ENCODE measurements at places on chromosomes 13 and 19.

GRCh38 chr13:114151565-114152284 is 19.3 kb upstream of the RASA3 start:
- DNase-seq = no peak

GRCh38 chr13:21938168-21938567 is 267.3 kb downstream of the FGF9 start:
- no peak for DNase-seq

DNA sequence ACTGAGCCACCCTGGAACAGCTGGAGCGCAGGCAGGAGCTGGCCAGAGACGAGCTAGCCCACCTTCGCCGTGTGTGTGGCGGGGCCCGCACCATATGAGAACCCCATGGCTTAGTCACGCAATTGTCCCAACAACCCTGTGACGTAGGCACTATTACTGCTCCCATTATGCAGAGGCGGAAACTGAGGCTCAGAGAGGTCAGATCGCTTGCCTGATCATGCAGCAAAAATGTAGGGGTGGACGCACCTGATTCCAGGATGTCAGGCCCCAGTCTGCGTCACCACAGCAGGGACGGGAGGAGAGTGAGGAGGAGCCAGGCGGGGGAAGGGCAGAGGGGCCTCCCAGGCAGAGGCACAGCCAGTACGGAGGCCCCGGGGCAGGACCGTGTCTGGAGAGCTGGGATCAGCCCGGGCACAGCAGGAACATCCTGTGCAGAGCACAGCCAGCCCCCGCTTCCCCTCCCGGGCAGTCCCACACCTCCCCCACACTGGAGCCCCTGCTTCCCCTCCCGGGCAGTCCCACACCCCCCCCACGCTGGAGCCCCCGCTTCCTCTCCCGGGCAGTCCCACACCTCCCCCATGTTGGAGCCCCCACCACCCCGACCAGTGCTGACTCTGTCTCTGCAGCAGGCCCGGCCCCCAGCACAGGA is 16.7 kb downstream of the PIP5K1C start:
- no peak for DNase-seq

- no peak for DNase-seq
Measured at GRCh38 chr13:79999601-80000000, 341.3 kb downstream of the SPRY2 start.

GRCh38 chr13:42071672-42072419 is 23.4 kb downstream of the DGKH start:
- no peak for DNase-seq

DNA sequence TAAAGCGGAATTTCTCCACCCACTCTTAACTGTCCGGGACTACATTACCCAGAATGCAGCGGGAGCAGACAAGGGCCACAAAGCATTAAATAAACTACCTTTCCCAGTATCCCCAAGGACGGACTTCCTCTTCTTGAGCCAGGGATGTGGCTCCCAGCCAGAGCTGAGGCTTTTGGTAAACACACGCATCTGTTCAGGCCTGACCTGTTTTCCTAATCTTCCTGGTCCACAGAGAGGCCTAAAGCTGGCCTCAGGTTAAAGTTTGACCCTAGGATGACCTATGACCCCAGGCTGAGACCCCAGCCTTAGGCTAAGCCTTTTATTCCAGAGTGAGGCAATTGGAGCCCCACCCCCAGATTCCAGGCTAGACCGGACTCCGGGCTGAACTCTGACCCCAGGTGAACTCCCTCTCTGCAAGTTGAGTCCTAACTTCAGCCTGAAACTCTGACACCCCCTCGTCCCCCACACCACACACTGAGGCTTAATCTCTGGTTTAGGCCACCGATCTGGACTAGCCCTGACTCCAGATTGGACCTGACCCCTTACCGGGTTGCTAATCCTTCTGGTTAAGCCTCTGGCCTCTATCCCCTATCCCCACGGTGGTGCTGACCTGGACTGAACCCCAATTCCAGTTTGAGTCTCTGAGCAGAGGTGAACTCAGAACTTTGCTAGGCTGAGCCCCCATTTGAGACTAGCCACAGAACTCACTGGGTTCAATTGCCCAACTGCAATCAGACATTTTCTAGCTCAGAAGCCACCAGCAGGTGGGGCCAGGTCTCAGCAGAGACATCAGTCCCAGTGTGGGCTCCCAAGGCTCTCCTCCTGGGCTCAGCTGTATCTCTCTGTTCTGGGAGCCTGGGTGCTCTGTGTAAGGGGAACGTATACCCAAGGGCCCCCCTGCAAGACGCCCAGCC is 750 bp upstream of the GPR108 start:
- peak; percentile 87 for DNase-seq

- DNase-seq = no peak
Measured at GRCh38 chr19:5396963-5397362, 56.4 kb upstream of the PTPRS start.

GRCh38 chr13:80668452-80668851 is 327.5 kb upstream of the SPRY2 start:
- DNase-seq = no peak

DNA sequence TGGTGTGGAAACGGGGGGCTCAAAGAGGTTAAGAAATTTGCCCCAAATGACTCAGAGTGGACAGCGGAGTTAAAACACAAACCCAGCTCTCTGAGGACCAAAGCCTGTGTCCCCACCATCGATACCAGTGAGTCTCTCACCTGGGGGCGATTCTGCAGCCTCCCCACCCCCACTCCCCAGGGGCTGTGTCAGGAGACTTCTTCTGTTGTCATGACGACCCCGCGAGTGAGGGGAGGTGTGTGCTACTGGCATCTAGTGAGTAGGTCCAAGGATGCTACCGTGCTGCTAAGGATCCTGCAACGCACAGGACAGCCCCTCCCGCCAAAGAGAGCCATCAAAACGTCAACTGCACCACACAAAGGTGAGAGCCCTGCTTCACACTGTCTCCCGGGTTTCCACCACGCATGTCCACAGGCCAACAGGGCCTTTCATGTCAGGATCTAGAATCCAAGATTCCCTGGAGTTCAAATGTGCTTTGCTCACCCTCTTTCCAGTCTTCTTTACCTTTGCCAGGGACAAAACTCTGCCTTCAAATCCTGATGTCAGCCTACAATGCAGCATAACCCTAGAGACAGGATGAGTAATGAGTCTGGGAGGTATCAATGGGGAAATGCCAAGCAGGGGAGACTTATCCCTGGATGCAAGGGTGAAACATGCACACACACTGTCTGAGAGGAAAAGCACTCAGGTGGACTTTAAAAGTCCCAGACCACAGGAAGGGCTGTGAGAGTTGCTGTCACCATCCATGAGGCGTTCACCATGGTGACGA is 3.9 kb downstream of the RANBP3 start:
- no peak for DNase-seq

- DNase-seq = no peak
Measured at GRCh38 chr13:39866722-39867121, 211.3 kb downstream of the COG6 start.

DNA sequence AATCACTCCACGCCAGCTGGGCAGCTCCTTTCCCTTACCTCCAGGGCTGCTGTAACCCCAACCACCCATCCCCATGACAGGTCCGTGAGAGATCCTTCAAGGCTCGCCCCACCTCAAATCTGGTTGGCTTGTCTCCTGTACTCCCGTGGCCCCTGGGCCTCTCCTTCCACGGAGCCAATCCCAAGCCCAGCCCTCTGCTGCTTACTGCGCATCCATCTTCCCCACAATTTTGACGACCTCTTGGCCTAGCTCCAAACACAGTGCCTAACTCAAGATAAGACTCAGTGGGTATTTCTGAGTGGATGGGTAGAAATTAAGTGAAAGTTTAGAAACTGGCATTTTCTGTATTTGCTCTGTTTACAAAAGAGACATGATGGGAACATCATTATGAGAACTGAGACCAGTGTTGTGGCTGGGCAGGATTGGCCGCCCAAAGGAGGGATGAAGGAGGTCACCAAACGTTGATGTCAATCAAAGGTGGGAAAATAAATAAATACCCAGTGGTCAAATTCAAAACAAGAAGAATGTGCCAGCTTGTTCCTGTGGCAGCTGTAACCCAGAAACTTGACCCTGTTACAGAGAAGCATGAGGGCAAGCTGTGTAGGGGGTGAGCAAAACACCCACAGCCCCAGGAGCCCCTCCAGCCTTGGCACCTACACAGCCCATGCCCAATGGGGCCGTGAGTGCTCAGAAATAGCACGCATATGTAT is 162.2 kb downstream of the ABCC4 start:
- DNase-seq = no peak

GRCh38 chr13:31172535-31172934 is 10.8 kb upstream of the HSPH1 start:
- no peak for DNase-seq

DNA sequence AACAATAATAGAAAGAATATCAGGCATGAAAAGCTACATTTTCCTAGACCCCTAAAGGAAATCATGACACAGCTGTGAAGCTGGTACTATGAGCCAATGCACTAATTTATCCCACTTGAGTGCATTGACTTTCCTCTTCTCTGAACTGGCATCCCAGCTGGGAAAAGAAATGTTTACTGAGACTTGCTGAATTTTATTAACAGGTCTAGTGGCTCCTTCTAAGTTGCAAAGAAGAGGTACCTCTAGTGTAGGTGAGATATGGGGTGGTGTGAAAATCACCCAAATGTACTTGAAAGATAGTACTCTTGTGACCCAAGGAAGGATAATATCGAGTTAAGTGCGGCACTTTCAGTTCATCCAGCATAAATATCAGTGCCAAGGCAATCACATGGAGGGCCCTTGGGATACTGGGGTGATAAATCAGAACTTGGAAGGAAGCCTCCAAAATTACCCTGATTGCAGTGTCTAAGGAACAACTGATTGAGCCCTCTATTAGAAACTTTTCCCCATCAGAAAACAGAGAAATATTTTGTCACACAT is 369.2 kb downstream of the PCDH9 start:
- no peak for DNase-seq
